ENCODE measurements at places on chromosomes 1 and 21. TPM values are rescaled to one million over a fixed set of nuclear protein-coding genes. Genes with fewer than 3 reads are reported as not detected.

Gene LRIG2
- total RNA-seq = 11.2 TPM

Gene NEGR1
- total RNA-seq = not detected

Gene ACTN2
- not detected for total RNA-seq

Gene C1orf226
- total RNA-seq = not detected

Gene NR1I3
- not detected for total RNA-seq

DNA sequence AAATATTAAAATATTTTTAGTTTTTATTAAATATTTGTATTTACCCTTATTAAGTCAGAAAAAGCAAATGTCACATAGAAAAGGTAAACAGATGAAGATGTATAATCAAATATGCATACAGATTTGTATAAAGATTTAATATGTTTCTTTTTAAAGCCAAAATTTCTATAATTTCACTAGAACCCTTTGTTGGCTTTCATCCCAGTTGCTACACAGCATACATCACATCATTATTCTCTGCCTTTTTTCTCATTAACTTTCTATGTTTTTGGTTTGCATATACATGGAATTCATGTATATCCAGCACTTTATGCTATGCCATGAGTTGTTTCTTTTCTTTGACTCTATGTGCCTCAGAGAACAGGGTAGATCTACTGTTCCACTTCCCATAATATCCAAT lies 957.9 kb upstream of the ADGRL2 start:
- no peaks in the 10 kb centered on the region for H3K36me3 ChIP-seq
- no peak overlapping the region for H3K27ac ChIP-seq
- H3K4me1 ChIP-seq = no peaks in the 10 kb centered on the region
- H3K4me3 ChIP-seq = no peak overlapping the region
- no peak for DNase-seq
- no peaks in the 10 kb centered on the region for H3K27me3 ChIP-seq

DNA sequence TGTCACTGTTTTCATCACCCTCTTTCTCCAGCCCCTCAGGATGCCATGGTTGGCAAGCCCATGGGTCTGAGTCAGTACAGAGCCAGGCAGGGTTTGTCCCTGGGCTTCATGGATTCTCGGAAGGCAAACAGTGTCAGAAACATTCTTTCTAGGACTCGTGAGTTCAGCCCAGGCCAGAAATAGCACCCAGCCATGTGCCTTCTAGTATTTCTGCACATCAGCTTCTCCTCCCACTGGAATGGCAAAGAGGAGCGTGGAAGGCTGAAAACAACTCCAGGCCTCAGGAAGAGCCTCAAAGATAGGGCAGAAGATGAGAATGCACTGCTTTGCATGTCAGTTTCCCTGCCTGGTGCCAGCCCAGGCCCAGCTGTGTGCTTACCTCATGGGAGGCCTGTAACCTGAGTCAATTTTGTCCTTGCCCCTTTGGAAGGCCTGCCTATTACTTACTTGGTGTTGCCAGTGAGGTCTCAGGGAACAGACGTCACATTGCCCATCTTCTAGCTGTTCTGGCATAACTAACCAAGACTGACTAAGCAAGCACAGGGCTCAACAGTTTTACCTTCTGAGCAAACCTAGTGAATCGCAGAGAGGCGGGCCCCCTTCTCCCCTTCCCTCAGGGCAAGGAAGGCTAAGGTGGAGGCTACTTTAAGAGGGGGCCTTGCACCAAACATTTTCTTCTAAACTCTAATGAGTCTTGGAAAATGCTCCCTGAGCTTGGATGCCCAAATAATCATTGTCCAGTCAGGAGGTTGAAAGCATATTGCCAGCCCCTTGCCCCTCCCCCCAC lies 42.4 kb downstream of the GLUL start:
- no peak for DNase-seq
- H3K27ac ChIP-seq = no peak overlapping the region
- H3K4me3 ChIP-seq = no peak overlapping the region
- H3K36me3 ChIP-seq = no peaks in the 10 kb centered on the region

- no peak overlapping the region for H3K27ac ChIP-seq
- H3K27me3 ChIP-seq = no peaks in the 10 kb centered on the region
- DNase-seq = no peak
- no peak overlapping the region for H3K4me3 ChIP-seq
- no peaks in the 10 kb centered on the region for H3K4me1 ChIP-seq
Measured at GRCh38 chr1:5410652-5411051, 581.6 kb downstream of the NPHP4 start.

GRCh38 chr1:65980237-65980636 lies 187.5 kb downstream of the PDE4B start:
- DNase-seq = no peak
- H3K4me3 ChIP-seq = no peak overlapping the region
- peaks cover 2% of the 10 kb centered on the region for H3K27me3 ChIP-seq
- peaks cover 2% of the 10 kb centered on the region for H3K36me3 ChIP-seq
- H3K4me1 ChIP-seq = no peaks in the 10 kb centered on the region

GRCh38 chr1:206829282-206829681 lies 36.1 kb upstream of the IL20 start:
- peaks cover 40% of the 10 kb centered on the region for H3K4me1 ChIP-seq
- DNase-seq = no peak
- H3K27ac ChIP-seq = no peak overlapping the region
- H3K36me3 ChIP-seq = no peaks in the 10 kb centered on the region
- H3K4me3 ChIP-seq = peak overlapping the region; percentile 23
- peaks cover 11% of the 10 kb centered on the region for H3K27me3 ChIP-seq

DNA sequence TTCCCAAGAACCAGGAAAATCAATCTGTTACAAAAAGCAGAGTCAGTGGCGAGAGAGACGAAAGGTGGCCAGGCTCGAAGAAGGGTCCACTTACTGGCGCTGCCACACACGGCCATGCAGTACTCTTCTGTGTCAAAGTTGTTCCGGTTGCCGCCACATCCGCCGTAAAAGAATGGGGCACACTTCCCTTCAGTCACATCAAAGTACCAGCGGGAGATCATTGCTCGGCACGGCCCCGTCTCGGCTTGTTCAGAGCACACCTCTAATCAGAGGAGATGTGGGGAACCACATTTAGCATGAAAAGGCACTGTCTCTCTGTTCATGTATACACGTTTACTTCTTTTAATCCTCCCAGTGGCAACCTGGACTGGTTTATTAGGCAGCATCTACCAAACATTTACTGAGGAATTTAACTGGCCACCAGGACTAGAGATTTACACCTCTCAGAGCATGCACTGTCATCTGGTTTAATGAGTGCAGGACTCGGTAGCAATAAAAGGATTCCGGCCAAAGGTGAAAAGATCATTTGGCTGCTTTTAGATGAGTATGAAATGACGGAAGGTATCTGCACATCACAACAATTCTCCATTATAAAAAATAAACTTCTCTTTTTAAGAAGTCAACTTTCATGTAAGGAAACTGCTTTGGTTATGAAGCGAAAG lies 170.5 kb downstream of the APP start:
- H3K27me3 ChIP-seq = no peaks in the 10 kb centered on the region
- peaks cover 7% of the 10 kb centered on the region for H3K4me1 ChIP-seq
- no peaks in the 10 kb centered on the region for H3K36me3 ChIP-seq
- H3K4me3 ChIP-seq = no peak overlapping the region
- DNase-seq = peak; percentile 11

DNA sequence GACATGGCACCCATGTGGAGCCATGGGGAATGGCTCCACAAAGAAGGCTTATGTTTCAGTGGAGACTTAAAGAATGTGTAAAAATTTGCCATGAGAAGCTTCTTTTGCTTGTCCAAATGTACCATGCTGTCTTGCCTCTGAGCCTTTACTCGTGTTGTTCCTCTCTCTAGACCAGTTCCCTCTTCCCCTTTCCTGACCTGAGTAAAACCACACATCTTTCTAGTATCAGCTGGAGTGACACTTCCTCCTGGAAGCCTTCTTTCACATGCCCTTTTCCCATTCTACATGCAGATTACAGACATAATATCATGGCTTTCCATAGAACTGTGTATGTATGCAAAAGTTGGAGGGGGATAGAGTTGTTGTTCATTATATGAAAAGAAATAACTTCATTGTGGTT lies 13.6 kb upstream of the GPX7 start:
- H3K36me3 ChIP-seq = no peaks in the 10 kb centered on the region
- peaks cover 16% of the 10 kb centered on the region for H3K27me3 ChIP-seq
- H3K4me1 ChIP-seq = no peaks in the 10 kb centered on the region

- no peaks in the 10 kb centered on the region for H3K36me3 ChIP-seq
- peak overlapping the region; percentile 82 for H3K4me3 ChIP-seq
- no peak for DNase-seq
- H3K27me3 ChIP-seq = peaks cover 1% of the 10 kb centered on the region
- peaks cover 33% of the 10 kb centered on the region for H3K4me1 ChIP-seq
Measured at GRCh38 chr1:167554028-167554779, 642 bp upstream of the CREG1 start.

- H3K4me3 ChIP-seq = no peak overlapping the region
- H3K36me3 ChIP-seq = peaks cover 5% of the 10 kb centered on the region
- DNase-seq = no peak
- no peaks in the 10 kb centered on the region for H3K27me3 ChIP-seq
- no peak overlapping the region for H3K27ac ChIP-seq
- H3K4me1 ChIP-seq = peaks cover 8% of the 10 kb centered on the region
Measured at GRCh38 chr1:84675106-84675505, 15.2 kb downstream of the SSX2IP start.

DNA sequence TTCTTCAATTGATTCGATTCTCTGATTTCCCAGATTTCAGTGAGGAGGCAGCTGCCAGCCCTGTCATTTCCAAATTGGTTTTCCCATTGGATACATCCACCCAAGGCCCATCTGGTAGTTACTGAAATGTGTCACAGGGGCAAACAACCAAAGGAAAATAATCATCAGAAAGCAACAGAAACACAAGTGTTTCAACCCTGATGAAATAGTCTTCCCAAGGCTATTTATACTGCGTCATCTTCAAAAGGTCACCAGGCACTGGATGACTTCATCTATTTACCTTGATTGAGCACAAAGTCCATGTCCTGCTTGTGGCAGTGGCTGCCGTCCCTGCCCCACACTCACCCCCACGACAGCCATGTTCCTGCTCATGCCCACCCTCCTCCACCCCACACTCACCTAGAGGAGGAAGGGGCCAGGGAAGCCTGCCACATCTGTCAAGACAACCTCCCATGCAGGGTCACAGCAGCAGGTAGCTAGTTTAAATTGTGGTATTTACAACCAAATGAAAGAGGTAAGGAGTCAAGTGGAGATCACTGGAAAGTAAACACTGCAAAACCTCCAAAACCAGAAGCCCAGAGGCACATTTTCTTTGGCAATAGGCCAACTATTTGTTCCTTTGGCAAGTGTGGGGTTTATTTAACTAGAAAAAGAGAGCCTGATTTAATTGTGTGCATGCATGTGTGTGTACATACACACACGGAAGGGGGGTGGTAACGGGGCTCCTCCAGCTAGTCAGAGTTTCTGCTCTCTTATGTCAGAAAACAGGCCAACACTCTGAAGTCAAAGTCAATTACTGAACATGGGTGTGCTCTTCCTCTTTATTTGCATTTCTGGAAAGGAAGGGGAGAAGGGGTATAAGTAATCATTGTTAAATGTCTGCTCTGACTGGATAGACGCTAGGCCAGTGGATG lies 49.5 kb upstream of the RAB4A start:
- no peak overlapping the region for H3K27ac ChIP-seq
- H3K4me3 ChIP-seq = no peak overlapping the region
- H3K27me3 ChIP-seq = peaks cover 5% of the 10 kb centered on the region
- DNase-seq = no peak

DNA sequence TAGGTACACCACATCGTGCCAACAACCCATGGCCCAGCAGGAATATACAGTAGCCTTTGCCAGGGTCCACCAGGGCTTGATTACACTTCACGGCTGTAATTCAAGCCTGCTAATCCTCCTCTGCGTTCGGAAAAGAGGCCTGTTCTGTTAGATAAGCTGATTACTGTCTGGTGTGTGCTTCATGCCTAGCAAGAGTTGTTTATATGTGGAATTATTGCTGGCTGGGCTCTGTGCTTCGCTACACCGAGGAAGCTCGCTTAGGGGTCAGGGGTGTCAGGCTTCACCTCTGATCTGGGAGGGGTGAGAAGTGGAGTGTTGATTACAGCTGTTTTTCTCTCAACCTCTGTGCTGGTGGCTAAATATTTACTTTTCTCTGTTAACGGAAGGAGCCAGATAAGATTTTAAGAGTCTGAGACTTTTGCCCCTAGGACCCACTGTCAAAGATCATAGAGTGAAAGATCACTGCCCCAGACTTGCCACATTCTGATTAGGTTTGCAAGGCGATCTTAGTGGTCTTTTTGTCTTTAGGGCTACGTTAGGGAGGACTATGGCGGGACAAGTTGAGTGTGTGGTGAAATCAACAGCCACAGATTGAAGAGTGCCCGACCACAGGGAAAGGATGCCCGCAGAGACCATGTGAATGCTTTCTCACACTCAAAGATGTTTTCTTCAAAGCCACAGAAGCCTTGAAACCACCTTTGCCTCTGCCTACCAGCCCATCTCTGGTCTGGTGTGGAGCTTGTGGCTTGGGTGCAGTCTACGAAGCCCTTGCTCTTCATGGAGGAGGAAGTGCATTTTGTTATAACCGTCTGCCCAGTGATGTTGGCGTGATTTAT lies 216.1 kb downstream of the PBX1 start:
- no peaks in the 10 kb centered on the region for H3K4me1 ChIP-seq
- no peaks in the 10 kb centered on the region for H3K27me3 ChIP-seq
- no peak for DNase-seq
- H3K27ac ChIP-seq = no peak overlapping the region
- H3K4me3 ChIP-seq = no peak overlapping the region
- H3K36me3 ChIP-seq = no peaks in the 10 kb centered on the region

DNA sequence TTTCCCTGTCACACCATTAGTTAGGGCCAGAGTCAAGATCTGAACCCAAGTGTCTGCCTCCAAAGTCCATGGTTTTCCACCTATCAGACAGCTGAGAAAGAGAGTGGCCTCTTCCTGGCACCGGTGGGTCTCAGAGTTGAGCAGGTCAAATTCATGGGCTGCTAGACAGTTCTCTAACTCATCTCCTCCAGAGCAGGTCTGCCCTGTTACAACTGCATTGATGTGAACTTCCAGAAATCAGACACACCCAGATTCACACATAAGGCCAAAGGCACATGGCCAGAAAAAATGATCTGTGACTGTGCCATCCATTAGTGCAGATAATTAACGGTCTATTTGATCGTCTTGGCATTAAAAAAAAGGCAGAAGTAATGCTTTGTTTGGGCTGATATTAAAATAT lies 17.5 kb downstream of the SMIM12 start:
- no peaks in the 10 kb centered on the region for H3K27me3 ChIP-seq
- DNase-seq = no peak
- H3K36me3 ChIP-seq = no peaks in the 10 kb centered on the region
- no peak overlapping the region for H3K27ac ChIP-seq
- H3K4me3 ChIP-seq = no peak overlapping the region
- H3K4me1 ChIP-seq = peaks cover 4% of the 10 kb centered on the region

- no peak for DNase-seq
- H3K4me3 ChIP-seq = no peak overlapping the region
- H3K4me1 ChIP-seq = no peaks in the 10 kb centered on the region
- H3K27me3 ChIP-seq = no peaks in the 10 kb centered on the region
- H3K36me3 ChIP-seq = no peaks in the 10 kb centered on the region
Measured at GRCh38 chr1:30447701-30448100, 275.7 kb downstream of the MATN1 start.

Data from activated T-helper 1 cell treated with anti-CD3 and anti-CD28 coated beads, Interleukin-12 subunit alpha, Interleukin-12 subunit beta, Interleukin-2, Interleukin-4 antibody, amounts not matched to agents 30 ng/mL and 10 ng/mL and 1 ng/mL, durations not matched to agents 14 hours and 24 hours and 36 hours (primary cell).